ENCODE measurements at places on chromosomes 6 and 20.

GRCh38 chr6:88864359-88865054 lies 98.9 kb downstream of the RNGTT start:
- no peak for DNase-seq

DNA sequence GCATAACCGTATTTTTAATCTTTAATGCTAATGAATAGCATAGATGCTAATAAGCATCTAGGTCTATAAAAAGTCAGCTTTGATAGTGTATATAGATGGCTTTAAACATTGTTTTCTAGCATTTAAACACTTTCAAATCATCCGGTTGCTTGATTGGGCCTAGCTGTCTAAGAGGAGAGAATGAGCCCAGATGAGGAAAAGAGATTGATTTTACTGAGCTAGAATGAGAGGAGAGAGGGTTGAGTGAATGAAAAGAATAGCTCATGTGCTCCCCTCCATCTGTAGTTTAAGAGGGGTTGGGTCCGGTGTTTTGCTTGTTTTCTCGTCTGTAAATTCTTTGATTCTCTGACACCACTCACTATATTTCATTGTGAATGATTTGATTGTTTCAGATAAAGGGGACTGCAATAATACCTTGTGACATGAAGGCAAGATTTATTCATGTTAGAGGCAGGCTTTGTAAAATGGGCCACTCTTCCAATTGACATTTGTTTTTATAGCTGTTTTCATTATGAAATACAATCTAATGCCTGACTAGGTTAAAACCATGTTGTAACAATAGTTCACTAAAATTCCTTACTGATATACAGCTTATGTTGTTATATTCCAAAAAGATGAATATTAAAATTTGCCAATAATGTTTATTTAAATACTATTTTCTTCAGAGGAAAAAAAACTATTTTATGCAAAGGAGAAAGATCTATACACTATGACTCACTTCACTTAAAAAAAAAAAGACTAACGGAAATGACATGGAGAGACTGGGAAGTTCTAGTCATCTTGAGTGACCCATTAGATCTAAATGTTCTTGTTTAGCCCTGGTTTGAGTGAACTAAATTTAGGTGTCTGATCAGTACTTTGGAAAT lies 3.2 kb downstream of the PTPN1 start:
- DNase-seq: no peak

GRCh38 chr20:46998477-46999240 lies 104.0 kb downstream of the EYA2 start:
- DNase-seq: no peak

DNA sequence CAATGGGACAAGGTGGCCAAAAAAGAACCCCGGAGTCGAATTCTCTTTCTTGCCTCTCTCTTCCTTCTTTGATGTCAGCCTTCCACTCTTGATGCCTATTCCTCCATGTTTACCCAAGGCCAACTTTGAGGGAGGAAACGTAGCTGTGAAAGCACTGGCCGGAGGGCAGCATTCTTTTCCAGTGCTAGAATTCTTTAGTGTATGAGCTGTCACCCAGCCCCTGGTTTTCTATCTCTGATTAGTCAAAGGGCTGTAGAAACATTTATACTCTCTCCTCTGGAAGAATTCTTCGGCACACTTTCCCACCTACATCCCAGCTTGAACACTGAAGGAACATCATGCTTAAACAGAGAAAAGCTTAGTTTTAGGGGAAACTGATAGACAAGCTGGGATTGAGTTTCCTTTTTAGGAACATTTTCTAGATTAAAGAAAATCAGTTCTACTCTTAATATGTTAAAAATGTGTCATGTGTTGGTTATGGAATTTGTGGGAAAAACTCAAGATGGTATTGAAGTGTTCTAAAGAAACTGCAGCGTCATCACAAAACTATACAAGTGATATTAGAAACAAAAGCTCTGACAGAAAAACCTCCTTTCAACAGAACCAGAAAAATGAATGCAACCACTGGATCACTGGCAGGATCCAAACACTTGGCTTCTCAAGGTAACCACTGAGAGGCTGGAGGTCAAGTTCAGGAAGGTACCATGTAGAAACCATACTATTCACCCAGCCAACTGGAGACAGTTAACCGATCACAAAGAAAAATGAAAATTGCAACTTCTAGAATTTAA lies 20.7 kb upstream of the UTRN start:
- DNase-seq: no peak

GRCh38 chr6:158020272-158020711 lies 38.6 kb downstream of the SYNJ2 start:
- DNase-seq: no peak

DNA sequence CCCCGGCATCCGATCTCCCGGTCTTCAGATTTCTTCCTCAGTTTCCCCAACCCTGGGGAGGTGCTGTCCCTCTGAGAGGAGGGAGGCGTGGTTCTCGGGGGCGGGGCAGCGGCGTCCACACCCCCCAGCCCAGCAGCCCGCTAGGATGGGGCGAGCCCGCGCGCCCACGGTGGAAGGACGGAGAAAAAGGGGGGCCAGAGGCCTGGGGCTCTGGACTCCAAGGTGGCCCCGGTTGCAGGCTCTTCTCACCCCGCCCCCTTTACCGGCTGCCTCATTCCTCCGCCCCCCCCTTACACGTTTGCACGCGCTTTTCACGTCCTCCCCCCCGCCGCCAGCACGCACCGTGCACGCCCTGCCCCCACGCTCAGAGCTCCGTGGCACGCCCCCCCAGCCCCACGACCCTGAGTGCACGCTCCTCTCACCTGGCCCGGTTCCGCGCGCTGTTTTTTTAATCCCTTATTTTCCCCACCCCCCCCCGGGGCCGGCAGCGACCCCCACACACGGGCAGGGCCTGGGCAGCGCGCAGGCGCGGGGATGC lies 402 bp downstream of the ZBTB12 start:
- DNase-seq: peak; percentile 70
